ENCODE measurements at places on chromosomes 5 and 9. TPM values are rescaled to one million over a fixed set of nuclear protein-coding genes. Genes with fewer than 3 reads are reported as not detected.

The FBN2 gene
- total RNA-seq, result 0.70 TPM

DNA sequence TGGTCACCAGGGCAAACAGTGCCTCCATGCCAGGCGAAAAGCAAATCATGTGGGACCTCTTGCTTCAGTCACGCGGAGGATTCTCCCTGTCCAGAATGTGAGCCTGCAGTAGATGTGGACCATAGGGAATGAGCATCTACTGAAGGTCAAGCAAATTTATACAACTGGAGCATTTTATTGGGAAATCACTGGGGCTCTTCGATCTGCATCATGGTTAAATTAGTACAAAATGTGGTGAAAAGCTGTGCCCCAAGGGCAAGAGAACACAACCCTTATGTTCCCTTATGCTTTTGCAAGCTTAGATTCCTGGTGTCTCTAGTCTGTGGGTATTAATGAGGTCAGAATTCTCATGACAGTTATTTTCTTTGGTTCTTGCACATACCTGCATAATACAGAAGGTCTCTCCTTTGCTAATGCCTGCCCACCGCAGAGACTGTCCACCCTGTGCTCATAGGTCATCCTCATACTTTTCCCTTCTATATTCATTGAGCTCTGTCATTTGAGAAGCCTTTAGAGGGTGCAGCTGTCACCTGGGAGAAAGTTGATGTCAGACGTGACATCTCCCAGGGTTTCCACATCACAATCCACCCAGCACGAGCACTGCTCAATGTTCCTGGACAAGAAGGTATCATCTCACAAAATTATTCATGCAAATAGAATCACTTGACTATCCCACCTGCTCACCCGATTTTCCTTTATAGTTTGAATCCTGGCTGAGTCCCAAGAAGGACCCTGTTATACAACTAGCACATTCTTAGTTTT, 111.7 kb downstream of the NXNL2 start:
- DNase-seq, result no peak

- no peak for DNase-seq
These were observed 8.1 kb upstream of the TENT4A start for GRCh38 chr5:6705088-6705487.

- no peak for DNase-seq
These were observed 143.9 kb downstream of the DMRTA1 start for GRCh38 chr9:22590336-22591033.

The ATOSB gene
- 23.9 TPM for total RNA-seq

GRCh38 chr9:73269430-73270101, 117.9 kb downstream of the ANXA1 start:
- DNase-seq, result no peak

The S1PR3 gene
- not detected for total RNA-seq

DNA sequence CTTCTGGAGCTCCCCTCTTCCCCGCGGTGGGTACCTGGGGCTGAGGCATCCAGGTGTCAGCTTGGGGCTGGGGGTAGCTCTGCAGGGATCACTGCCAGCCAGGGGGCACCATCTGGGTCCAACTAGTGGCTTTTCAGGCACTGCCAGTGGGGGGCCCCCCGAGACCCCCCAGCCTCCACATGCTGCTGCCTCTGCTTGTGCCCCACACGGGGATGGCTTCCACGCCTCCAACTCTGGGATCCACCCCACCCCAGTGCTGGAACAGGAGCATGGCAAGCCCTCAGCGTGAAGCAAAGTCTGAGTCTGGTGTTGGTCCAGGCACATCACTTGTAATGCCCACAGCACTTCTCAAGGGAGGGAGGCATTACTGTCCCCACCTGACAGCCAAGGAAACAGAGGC, 260.5 kb upstream of the MVB12B start:
- no peak for DNase-seq

The ECM2 gene
- not detected for total RNA-seq

GRCh38 chr5:34490506-34491250, 165.4 kb upstream of the RAI14 start:
- DNase-seq, result no peak

DNA sequence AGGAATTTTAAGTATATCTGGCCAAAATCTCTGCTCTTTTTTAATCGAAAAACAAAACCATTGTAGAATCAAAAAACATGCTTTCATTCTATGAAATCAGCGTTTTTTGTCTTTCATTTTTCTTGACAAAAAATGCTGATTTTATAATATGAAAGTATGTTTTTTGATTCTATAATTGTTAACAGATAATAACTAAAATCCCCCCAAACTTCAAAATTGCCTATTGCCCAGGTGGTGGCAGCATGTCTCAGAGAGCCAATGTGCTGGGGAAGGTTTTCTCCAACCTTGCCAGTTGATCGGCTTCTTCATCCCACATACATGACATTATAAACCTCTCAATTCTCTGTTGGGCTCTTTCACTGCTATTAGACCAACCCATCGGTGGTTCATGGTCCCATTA, 5.1 kb upstream of the SMIM15 start:
- DNase-seq, result no peak

DNA sequence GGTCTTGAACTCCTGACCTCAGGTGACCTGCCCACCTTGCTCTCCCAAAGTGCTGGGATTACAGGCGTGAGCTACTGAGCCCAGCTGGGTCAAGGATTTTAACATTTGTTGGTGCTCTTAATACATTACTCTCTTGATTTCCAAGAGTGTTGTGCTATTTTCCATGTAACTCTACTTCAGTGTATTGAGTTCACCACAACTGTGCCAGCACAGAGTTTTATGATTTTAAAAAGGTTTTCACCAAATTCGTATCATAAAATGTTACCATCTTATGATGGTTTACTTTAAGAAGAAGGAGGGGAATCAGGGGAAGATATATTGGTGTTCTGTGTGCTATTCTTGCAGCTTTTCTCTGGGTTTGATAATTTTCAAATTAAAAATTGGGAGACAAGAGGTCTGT, 6.6 kb upstream of the ADGRD2 start:
- DNase-seq, result no peak

DNA sequence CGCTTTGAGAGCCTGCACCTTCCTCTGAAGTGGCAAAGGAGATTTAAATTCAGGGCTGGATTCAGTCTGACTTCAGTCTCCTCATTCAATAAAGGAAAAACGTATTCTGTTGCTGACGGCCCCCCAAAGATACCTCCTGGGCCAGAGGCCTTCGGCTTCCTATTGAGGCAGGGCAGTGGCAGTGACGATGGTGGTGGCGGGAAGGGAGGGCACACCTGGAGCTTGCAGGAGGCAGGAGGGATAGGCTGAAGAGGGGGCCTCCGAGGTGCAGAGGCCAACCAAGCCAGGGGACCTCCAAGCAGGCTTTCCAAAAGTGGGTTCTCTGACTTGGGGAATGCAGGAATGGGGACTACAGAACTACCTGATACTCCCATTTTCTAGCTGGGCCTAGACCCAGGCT, 15.9 kb downstream of the RNF44 start:
- DNase-seq, result no peak

DNA sequence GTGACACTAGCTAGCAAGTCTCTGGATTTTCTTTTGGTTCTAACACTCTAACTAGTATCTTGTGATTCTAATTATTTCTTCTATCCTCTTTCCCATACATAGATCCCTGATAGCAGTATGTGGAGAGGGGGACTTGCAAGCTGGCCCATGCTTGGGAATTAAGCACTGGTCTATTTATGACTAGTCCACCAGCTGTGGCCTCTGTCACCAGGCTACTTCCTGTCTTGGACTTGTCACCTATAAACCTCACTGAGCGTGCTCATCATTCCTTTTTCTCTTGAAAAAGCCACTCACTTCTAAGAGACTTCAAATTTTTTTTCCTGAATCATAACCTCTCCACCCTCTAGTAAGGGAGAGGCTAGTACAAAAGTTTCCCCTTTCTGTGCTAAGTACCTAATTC, 32.3 kb upstream of the MAMDC2 start:
- no peak for DNase-seq

The PTGES gene
- total RNA-seq, result 0.28 TPM

The CATSPER3 gene
- 0.55 TPM for total RNA-seq

GRCh38 chr9:106419829-106420228, 443.1 kb upstream of the ZNF462 start:
- DNase-seq, result no peak

DNA sequence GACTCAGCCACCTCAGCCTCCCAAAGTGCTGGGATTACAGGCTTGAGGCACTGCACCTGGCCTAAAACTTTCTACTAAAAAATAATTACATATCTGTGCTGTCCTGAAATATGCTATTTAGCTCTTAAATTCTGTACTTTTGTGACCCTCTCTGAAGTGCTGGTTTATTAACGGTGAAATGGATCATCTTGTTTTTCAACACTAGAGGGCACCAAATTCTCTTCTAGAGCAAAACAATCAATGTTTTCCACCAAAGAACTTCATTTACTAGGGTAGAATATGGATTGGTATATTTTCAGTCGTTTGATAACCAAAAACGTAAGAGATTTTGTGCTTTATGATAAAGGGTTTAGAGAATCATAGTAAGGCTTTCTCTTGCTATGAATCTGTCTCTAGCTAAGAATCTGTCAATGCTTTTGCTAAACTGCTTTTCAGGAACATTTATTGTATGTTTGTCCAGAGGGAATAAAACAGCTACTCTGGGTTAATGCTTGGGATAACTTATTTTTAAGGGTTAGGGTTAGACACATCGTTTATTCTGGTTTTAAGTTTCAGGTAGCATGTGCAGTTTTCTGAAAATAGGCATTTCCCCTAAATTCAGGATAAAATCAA, 63.6 kb downstream of the RNF180 start:
- peak; percentile 19 for DNase-seq

DNA sequence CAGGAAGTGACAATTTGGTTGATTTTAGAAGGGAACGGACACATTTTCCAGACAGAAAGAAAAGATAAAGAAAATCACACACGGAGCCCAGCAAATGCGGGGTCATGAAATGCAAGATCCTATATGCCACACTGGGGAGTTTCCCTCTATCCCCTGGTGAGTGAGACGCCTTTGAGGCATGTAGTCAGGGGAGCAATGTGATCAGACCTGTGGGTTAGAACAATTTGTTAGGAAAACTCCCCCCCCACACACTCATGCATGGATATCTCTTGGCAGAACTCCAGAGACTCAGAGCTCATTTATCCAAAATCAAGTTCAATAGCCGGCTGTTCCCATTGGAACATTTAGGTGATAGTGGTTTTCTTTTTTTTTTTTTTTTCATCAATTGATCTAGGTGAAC, 71.7 kb upstream of the TRIO start:
- no peak for DNase-seq

- DNase-seq, result no peak
These were observed 63.6 kb upstream of the IL12B start for GRCh38 chr5:159393854-159394274.

The CCNI2 gene
- not detected for total RNA-seq

GRCh38 chr9:121711281-121711680, 59.8 kb downstream of the DAB2IP start:
- DNase-seq, result no peak

The C7 gene
- total RNA-seq, result not detected

DNA sequence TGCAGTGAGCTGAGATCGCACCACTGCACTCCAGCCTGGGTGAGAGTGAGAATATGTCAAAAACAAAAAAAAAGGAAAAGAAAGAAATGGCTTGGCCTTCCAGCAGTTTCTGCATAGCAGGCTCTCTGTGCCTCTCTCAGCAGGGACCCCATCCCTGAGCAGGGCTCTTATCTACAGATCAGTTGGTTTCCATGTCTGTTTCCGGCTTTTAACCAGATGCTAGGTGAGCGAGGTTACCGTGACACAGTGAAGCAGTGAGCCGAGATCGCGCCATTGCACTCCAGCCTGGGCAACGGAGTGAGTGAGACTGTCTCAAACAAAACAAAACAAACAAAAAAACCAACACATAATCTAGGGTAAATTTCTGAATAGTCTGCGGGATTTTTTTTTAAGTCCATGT, 51.4 kb downstream of the COL5A1 start:
- no peak for DNase-seq

DNA sequence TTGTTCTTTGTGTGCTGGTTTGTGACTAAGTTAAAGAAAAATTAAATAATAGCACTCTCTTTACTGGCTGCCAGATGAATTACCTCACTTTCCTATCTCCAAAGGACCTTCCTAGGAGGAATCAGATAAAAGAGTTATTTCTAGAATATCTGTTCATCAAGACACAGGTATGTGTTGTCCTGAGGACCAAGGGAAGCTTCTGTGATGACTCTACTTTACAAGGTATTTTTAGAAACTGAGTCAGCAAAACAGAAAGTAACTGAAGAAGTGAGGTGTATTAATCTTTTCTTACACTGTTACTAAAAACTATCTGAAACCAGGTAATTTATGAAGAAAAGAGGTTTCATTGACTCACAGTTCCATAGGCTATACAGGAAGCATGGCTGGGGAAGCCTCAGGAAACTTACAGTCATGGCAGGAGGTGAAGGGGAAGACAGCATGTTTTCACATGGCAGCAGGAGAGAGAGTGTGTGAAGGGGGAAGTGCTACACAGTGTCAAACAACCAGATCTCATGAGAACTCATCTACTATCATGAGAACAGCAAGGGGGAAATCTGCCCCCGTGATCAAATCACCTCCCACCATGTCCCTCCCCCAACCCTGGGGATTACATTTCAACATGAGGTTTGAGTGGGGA, 189.2 kb upstream of the DMAC1 start:
- no peak for DNase-seq

- no peak for DNase-seq
These were observed 896 bp downstream of the CMBL start for GRCh38 chr5:10306806-10307205.

- no peak for DNase-seq
These were observed 83.4 kb upstream of the SIMC1 start for GRCh38 chr5:176154821-176155220.

DNA sequence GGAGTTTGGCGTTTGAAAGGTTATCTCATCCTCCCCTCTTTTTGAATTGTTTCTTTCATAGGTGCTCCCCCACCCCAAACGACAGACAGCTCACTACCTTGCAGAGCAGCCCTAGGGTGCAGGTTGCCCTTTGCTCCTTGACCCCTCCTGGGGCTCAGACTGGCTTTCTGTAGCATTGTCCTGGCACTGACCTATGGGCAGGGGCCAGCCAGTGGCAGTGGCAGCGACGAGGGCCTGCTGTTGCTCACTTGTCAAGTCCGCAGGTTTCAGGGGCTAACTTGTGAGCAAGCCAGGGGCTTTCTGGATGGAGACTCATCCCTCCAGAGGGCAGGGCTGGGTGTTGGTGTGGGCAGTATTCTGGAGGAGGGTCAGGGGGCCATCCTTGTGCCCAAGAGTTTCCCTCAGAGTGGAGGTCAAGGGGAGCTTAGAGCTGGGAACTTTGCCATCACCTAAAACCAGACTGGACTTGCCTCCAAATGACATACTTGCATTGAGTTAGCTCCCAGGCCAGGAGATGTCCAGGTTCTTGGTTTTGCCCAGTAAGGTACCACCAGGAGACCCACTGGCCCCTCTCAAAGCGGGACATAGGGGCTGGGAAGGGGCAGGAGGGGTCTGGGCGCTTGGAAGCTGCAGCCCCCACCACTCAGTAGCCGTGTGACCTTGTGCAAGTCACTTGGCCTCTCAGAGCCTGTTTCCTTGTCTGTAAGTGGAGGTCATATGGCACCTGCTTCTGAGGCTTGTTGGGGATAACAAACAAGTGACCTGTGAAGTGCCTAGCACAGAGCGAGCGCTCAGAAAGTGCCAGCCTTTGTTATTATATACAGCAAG, 53.5 kb upstream of the CDKN2AIPNL start:
- no peak for DNase-seq

The RABGAP1 gene
- total RNA-seq, result 43.0 TPM

All from natural killer cell (primary cell).